Amniotic epithelial cell (primary cell): ENCODE measurements at places on chromosomes 1 and 21.
A peak's percentile ranks its signal among the peaks of the same experiment; 100 is the strongest.

DNA sequence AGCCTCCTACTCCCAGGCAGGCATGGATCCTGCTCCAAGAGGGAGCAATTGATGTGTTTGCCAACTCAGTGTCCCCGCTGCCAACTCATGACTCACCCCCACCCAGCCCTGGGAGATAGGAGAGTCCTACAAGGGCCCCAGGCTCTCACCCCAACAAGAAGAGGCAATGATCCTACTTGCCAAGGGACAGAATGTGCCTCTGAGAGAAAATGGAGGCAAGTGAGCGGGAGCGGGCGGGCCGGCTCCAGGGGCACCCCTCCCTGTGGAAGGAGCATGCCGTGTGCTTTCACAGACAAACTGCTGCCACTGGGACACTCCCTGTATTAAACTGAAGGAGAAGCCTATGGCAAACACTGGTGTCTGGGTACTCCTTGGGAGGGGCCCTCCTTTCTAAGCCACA lies 16.7 kb downstream of the PKP1 start:
- DNase-seq, result no peak

- no peak for DNase-seq
Observed at GRCh38 chr1:43747736-43748135, 40.4 kb downstream of the ST3GAL3 start.

DNA sequence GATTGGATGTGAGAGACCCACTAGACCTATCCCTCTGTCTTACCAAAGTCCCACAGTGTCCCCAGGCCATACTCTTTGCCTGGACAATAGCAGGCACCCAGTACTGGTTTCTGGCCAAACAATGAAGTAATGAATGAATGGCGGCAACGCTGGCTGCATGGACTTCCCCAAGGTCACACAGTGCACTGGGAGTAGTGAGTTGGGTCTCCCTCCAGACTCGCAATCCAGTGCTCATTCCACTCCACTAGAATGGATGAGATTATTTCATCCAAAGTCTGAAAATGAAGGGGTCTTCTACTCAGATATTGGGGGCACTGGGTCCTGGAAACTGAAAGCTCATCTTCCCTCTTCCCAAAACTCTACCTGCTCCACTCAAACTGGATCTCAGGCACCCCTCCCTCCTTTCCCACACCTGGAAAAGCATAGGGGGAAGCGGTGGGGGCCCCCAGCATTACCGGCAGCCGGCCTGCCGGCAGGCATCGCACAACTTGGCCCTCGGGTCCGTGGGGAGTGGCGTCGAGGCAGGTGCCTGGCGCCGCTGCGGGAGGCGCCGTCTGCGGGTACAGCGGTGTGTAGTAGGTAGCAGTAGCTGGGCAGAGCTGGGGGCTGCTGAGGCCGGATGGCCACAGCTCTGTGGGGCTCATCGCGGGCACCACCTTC lies 816 bp downstream of the E2F2 start:
- no peak for DNase-seq

DNA sequence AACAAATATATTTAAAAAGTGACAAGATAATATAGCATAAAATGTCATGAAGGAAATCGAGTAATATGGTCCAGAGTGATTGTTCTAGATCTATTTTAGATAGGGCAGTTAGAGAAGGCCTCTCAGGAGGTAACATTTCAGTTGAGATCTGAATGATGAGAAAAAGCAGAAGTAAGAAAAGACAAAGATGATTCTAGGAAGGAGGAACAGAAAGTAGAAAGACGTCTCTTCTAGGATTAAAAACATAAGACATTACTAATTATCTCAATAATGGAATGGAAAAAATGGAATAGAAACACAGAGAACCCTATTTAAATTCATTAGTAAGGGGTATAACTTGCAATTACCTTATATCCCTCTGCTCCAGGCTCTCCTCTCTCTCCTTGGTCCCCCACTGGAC lies 130.0 kb upstream of the ZNHIT6 start:
- no peak for DNase-seq

DNA sequence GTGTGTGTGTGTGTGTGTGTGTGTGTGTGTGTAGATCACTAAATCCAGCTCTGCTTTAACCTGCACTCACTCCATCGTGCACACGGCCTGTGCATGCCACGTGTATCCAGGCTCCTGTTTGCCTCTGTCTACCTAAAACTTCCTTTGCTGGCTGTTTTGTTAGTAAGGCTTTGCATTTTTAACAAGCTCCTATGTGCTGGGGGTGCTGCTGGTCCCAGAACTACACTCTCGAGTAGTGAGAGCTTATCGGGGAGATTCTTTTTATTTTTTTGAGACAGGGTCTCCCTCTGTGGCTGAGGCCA lies 596 bp upstream of the TCEA3 start:
- no peak for DNase-seq

- no peak for DNase-seq
Observed at GRCh38 chr1:186300056-186300455, 75.0 kb downstream of the TPR start.

GRCh38 chr1:175830500-175830899 lies 87.1 kb upstream of the TNR start:
- no peak for DNase-seq

GRCh38 chr1:61757950-61758349 lies 15.7 kb downstream of the PATJ start:
- peak; percentile 91 for DNase-seq

DNA sequence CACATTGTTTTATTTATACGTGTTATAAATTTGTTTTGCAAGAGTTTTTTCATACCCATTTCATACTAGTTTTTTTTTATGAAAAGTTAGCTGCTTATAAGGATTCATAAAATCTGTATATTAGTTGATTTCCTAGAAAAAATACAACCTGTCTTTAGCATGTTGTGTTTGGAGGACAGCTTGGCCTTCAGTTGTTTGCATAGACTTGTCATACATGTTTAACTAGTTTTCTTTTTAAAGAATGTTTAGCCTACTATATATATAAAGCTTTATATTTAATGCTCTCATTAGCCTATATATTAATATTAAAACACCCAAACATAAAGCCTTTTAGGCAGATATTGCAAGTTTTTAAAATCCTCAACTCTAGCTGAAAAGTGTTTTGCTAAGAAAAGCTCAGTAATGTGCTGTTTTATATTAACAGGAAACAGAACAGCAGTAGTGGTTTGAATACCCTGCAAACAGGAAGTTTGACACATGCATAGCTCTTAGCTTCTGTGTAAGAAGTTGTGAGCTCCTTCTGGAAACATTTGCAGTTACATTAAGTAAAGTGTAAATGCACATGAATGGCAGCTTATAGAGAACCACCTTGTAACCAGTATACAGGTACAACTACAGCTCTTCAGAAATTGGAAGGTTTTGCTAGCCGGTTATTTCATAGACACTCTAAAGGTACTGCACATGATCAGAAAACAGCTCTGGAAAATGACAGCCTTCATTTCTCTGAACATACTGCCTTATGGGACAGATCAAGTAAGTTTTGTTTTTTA lies at the start of gene PRKACB:
Gene PRKACB, plus strand, starts transcription at position 476 of the 770 bp plus-strand sequence. Its CDS starts 91 bp downstream, at position 567.
- peak; percentile 45 for DNase-seq

DNA sequence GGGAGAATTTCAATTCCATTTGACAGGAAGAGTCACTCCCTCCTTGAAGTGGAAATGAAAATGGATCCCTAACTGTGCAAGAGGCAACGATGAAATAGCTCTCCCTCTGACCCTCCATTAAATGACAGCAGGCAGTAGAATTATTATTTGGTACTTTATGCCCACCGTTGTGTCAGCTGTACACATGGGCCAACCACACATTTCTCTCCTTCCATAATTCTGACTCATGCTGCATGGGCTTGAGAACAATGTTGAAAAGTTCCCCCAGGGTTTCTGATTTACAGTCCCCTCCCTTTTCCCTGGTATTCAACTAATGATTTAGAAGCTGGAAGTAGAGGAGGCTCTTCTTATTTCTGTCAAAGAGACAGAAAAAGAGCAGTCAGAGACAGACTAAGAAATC lies 103.5 kb downstream of the RGS7 start:
- DNase-seq, result no peak

GRCh38 chr1:153355445-153356071 lies 2.1 kb upstream of the S100A9 start:
- peak; percentile 55 for DNase-seq

DNA sequence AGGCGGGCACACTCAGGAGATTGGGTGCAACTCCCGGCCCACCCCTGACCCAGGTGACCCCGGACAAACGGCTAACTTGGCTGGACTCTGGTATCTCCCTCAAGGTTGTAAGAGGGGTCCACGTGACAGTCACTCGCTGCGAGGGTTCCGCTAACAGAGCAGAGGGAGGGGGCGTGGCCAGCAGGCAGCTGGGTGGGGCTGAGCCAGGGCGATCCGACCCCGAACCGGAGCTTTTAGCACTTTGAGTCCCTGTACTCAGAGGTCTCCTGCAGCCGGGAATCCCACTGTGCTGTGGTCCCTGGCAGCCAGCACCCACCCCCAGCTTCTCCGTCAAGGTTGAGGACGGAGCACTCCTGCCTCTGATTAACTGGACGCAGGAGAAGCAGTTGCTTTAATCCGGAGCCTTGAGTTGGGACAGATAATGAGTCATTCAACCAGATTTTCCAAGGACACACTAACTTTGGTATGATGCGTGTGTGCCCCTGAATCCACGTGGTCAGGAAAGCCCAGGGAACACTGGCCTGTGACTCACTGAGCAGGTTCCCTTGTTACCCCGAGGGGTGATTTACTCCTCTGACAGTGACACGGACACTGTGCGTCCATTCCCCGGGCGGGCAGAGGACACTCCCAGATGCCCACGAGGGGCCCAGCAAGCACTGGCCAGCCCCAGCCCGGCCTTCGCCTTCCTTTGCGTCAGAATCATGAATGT lies 16.8 kb downstream of the TRPM2 start:
- DNase-seq, result peak; percentile 61

DNA sequence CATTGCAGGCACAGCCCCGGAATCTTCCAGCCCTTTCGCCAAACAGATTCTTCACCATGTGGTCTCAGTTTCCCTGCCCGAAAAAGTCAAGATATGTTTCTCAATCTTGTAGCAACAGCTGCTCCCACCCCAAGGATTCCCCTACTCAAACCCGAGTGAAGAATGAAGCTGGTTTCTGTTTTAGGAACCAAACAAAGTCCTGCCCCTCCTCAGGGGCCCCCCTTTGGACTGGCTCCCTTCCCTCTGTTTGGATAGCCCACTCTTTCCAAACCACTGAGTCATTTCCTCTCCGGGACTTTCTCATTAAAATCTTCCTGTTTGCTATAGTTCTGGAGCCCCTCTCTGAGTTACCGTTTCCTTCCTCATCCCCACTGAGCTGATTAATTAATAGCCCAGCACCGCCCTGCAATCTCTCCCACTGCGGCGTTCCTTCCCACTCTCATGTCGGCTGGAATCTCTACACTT lies 100.9 kb downstream of the TSEN15 start:
- DNase-seq, result no peak

GRCh38 chr1:173268786-173269277 lies 61.7 kb upstream of the TNFSF4 start:
- no peak for DNase-seq

DNA sequence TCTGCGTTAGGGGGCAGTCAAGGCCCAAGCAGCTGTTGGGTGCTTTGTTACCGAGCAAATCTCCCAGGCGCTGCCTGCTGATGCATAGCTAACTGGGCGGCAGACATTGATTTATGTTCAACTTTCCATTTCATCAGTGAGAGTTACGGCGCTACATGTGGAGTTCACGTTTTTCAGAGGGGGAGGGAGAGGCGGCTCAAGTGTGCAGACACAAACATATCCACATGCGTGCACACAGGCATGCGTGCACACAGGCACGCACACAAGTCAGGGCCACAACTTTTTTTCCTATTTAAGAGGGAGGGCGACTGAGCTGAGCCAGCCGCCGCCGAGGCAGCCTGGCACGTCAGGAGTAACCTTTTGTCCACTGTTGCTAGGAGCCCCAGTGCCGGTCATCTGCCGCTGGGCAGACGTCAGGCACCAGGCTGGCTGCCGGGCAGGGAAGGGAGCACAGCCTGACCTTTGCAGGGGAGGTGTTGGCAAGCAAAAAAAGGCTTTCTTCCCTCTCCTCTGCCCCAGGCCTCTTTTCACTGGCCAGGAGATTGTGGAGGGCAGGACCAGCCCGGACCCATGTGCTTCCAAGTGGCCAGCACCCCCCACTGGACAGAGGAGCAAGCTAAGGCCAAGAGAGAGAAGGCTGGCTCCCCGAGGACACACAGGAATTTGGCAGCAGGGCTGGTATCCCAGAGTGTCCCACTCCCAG lies 73.3 kb downstream of the MRPL37 start:
- DNase-seq, result peak; percentile 96

- no peak for DNase-seq
Observed at GRCh38 chr21:41710823-41711160, 56.1 kb downstream of the RIPK4 start.

GRCh38 chr1:204294357-204294756 lies 65.4 kb downstream of the PLEKHA6 start:
- peak; percentile 96 for DNase-seq

DNA sequence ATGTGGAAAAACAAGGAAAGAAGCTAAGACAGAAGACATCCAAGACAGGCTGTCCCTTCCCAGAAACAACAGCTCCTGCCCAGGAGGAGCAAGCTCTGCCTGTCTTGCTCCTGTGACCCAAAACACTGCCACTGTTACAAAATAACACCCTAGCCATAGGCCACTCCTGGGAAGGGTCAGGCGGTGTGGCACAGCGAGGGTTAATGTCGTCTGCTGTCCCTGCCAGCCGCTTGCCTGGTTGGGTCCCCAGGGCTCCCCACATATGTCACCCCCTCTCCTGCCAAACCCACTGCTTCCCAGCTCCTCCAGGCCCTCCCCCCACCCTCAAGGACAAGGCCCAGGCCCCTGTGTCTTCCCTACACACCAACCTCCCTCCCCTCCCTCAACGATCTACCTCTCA lies 3.9 kb upstream of the NHLH1 start:
- DNase-seq, result no peak

- peak; percentile 70 for DNase-seq
Observed at GRCh38 chr1:2255420-2256369, 27.6 kb downstream of the SKI start.

- DNase-seq, result no peak
Observed at GRCh38 chr1:32250893-32251716, at the start of gene LCK. LCK (plus strand) TSS chr1:32251265; CDS start chr1:32274330, 23,065 bp downstream.

- no peak for DNase-seq
Observed at GRCh38 chr1:235954306-235955283, 87.9 kb upstream of the LYST start.

DNA sequence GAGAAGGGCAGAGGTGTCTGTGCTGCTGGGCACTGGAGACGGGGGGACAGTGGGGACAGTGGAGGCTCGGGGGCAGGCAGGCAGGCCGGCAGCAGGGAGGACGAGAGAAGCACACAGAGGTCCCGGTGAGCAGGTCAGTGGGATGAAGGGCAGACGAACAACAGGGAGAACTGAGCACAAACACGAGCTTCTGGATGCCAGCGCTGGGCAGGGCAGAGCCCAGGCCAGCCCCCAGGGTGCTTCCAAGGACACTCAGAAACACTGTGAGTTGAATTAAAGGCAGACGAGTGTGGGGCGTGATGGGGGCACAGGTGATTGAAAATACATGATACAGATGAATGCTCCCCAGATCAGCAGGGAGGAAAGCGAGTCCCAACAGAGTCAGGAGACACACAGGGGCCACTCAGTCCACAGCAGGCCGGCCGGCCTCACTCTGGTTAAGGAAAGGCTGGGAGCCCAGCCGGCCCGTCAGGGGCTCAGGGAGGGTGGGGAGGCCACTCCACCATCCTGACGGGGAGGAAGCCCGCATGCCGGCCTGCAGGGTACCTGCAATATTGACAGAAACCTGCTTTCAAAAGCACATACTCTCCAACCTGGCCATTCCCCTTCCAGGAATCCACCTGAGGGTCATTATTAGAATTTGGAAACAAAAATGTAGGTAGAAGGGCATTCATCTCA lies 14.1 kb downstream of the SLC19A1 start:
- no peak for DNase-seq
